ENCODE measurements at places on chromosomes 1 and 21.

- DNase-seq: no peak
Observed at GRCh38 chr21:40985370-40985769, 138.4 kb upstream of the DSCAM start.

GRCh38 chr1:182957902-182958395, 5.0 kb upstream of the SHCBP1L start:
- DNase-seq: no peak

DNA sequence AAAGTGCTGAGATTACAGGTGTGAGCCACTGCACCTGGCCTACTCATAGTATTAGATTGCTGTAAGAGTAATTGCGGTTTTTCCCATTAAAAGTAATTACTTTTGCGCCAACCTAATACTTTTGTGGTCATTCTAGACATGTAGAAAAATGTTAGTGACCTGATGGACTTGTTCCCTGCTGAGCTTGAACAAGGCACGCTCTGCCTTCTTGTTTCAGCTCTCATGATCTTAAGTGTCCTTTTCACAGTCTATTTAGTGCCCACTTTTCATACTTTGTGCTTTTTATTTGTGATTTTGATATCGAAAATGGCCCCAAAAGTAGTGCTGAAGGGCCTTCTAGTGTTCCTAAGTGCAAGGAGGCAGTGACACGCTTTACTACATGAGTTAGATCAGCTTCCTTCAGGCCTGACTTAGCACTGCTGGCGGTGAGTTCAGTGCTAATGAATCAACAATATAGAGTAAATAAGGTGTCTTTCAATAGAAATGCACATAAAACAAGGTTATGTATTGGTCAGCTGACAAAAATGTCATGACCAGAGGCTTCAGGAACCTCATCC, 5.6 kb upstream of the RD3 start:
- DNase-seq: no peak

- no peak for DNase-seq
Observed at GRCh38 chr1:40649592-40649930, 15.9 kb downstream of the RIMS3 start.

GRCh38 chr1:86912281-86912900, 1.5 kb downstream of the SELENOF start:
- DNase-seq: no peak

DNA sequence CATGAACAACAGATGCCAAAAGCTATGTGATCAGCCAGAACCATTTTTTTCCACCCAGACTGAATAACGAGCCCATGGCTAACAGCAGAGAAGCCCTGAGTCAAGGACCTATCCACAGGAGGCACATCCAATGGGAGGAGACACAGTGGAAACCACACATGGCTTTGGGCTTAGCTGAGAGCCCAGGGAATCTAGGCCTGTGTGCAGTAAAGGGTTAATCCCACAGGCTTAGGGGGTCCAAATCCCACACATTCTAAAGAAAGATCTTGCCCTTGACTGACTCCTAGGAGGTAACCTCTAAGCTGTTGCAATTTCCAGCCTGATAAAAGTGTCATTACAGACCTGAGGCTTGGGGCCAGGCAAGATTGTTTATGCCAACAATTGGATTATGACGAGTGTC, 194.5 kb downstream of the DSCAM start:
- DNase-seq: no peak

DNA sequence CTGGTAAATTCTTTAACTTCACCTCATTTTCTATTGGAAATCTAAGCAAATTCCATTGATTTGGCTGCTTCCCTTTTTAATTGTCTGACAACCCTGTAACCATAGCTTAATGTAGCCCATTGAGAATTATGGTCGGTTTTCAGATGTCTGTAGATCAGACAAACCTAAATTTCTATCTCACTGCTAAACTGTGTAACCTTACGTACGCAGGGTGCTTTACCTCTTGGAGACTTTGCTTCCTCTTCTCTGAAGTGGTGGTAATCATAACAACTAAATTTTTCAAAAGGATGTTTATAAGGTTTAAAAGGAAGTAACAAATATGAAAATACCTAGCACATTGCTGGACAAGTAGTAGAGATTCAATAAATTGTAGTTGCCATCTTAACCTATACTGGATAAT, 25.9 kb downstream of the IFNAR1 start:
- no peak for DNase-seq

DNA sequence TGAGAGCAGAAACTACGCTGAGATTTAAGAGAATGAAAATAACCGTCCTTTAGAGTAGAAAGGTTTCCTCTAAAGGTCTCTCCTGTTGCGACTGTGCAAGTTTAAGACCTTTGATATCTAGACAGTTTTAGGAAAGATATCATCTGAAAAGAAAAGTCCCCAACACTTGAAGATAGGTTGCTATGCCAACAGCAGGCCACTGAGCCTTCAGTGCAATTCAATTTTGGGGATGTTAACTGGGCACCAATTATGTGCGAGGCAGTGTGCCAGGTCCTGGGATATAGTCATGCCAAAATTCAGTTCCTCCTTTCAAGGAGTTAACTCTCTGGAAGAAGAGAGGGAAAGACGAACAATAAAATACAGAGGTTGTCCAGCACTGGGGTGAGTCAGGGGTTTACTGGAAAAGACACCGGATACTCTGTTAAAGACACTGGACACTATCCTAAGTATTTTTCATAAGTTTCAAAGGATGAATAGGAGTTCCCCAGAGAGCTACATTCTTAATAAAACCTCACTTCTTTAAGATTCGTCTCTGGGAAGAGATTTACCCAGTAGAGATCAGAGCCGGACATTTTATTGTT, 25.5 kb upstream of the ZNF281 start:
- DNase-seq: no peak

- no peak for DNase-seq
Observed at GRCh38 chr1:200707116-200707515, 31.6 kb upstream of the CAMSAP2 start.

- DNase-seq: no peak
Observed at GRCh38 chr1:47434051-47434842, 3.6 kb upstream of the FOXD2 start.

GRCh38 chr1:205354259-205355074, 2.3 kb downstream of the KLHDC8A start:
- DNase-seq: peak; percentile 74

DNA sequence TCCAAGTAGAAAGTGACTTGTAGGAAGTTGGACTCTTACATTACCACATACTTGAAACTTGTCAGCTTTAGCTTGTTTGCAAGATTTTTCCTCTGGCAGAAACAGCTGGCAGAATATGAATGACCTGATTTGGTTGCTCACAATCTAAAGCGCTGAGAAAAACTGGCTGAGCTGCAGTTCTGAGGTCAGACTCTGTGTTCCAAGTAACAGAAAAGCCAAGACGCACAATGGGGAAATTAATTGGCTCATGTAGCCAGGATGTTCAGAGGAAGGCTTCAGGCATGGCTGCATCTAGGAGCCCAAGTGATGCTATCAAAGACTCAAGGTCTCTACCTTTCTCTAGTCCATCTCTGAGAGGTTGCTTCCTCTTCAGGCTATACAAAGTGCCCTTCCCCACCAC, 27.0 kb downstream of the ALPL start:
- DNase-seq: no peak

DNA sequence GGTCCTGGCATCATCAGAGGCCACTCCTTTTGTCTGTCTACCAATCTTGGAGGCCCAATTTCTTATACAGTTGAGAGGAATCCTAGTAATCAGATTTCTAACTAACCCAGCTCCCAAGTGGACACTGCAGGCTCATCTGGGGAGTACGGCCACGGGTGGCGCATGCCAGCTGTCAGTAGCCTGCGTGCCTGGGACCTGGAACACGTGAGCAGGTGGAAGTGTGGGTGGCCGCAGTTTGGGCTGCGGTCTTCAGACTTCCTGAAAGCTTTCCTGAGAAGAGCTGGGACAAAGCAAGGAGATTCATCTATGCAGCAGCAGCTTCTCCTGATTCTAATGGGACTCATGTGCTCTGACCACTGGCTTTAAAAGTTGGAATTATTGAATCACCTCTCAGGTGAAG, 12.4 kb downstream of the ADORA3 start:
- DNase-seq: no peak

GRCh38 chr1:226653311-226653921, 85.7 kb downstream of the ITPKB start:
- DNase-seq: no peak

DNA sequence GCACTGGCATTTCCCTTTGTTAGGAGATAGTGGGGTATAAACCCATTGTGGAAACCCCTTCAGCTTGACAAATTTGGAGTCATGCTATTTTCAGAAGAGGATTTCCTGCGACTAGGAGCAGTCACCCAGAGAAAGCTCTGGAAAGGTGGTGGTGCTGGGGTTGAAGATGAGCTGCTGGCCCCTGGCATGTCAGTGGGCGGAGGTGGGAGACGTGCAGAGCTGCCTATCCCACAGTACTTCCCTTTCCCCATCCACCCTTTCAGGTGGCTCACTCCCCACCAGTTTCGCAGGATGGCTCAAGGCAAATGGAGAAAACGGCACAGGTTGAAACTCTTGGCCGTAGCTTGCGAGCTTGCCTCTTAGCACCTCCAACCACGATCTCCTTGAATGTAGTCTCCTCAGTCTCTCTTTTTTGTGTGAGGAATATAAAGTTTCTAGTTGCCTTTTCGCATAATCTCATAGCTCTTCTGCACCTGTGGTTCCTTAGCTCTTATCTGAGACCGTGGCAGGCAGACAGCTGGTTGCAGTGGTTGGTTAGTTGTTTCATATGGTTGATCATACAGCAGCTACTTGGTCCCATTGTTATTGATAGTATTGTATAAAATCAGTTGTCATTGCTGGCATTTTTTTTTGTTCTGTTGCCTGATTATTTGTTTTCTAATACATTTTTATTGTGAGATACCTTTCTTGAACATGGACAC, 48.2 kb downstream of the ADARB1 start:
- no peak for DNase-seq

- no peak for DNase-seq
Observed at GRCh38 chr1:94580367-94581115, 39.0 kb upstream of the F3 start.
